ENCODE measurements at places on chromosomes 4 and X.

GRCh38 chrX:40031911-40032310, 65.8 kb downstream of the BCOR start:
- DNase-seq = no peak

GRCh38 chr4:81960961-81961360, 412.8 kb downstream of the HNRNPD start:
- DNase-seq = no peak

DNA sequence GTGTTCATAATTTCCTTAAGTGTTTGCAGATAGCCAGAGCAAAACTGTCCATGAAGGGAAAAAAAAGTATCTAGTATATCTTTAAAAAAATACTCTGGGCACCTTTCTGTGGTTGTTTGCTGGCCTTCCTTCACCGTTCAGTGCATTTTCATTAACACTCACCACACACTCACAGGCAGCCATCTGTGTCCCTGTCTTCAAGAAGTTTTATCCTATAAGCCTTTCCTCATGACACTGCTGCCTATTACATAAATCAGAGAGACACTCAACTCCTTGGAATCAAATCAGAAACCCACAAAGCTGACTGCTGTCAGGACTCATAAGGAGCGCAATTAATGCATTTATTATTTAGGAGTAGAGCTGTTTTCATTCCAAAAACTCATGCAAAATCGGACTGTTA, 1720.2 kb downstream of the PCDH7 start:
- DNase-seq = no peak

DNA sequence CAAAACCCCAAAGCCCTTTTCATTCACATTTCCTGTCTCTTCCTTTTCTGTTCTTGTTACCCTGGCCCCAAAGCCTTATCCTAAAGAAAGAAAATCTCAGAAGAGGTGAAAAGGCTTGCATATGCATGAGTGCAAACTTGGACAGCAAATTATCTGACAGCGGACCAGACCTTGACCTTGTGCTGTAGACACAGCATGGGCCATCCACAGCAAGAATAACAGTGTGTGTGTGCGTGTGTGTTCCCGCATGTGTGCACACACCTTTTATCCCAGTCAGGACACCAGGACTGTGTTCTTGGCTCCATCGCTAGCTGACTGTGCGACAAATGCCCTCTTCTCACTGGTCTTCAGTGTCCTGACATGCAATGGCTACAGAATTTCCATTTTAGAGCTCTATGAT, 35.3 kb downstream of the ZBTB49 start:
- DNase-seq = no peak

DNA sequence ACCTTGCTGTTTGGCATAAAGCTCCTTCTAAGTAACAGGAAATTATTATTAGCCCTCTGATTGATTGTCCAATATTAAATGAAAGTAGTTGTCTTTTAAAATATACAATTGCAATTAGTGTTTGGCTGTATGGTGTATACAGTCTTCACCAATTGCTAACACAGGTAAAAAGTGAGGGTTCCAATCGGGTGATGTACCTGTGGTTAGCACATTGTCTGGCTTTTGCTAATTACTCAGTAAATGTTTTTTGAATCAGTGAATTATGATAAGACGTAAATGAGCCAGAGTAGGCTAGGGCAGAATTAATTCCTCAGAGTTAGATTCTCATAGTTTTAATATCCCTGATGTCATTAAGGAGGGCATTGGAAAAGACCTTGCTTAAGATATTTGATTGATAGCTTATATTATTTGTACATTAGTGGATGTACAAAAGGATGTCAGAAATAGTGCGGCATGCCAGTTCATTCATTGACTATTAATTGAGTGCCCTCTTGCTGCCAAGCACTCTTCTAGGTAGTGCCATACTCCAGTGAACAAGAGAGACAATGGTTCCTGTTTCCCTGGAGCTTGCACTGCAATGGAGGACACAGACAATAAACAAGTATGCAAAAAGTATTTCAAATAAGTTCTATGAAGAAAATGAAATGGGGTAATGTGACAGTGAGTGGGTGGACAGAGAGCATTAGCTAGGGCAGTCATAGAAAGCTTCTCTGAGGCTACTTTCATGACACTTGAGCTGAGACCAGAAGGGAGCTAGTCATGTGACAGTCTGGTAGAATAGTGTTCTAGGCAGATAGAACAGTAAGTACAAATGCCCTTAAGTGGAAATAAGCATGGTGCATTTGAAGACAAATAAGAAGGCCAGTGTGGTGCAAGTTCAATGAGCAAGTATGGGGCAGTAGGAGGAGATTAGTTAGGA, 205.9 kb upstream of the CASK start:
- no peak for DNase-seq

GRCh38 chrX:119981286-119982070, 37.9 kb upstream of the NKAP start:
- no peak for DNase-seq

DNA sequence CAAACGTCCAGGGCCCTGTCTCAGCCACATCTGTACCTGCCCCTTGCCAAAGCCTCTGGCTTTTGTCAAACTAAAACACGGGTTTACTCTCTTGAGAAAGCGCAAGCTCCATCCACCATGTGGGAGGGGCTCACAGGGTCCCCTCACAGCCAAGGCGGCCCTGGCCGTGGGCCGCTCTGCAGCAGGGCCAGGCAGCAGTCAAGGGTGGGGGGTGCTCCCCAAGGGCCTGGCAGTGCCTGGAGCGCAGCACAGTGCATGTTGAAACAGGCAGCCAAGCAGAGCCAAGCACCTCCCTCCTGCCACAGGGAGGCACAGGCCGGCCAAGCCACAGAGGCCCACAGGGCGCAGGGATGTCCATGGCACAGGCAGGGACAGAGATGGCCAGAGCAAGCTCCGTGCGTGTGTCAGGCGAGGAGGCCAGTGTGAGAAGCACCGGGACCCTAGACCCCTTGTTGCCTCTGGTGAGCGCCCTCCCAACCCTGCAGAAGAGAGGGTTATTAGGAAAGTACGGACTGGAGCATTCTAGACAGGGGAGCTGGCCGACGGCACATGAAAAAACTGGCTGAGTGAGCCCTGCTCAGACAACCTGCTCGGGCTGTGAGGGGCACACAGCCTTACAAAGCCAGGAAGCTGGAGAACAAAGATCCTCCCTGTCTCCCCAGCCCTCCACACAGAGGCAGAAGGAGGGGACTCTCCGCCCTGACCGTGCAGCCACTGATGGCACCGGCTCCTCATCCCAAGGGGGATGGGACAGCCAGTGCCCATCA, 39.0 kb downstream of the FAM53A start:
- no peak for DNase-seq

GRCh38 chrX:21738210-21738949, 19.5 kb downstream of the SMPX start:
- DNase-seq = no peak

GRCh38 chr4:88775529-88775928, 77.9 kb upstream of the NAP1L5 start:
- no peak for DNase-seq

DNA sequence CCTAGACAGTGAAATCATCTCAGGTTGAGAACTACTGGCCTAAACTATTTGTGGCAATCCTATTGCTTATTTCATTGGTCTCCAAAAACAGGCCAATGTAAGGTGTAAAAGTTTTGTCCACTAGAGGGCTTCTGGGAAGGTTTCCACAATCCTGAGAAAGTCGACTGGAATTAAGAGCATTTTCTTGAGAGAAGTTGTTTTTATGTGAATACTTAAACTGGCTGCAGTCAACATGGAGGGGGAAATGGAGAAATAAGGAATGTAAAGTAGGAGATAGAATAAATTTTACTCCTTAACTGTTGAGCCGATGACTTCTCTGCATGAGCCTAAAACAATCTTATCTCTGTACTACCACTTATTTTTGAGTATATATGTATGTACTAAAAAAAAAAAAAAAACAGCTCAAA, 11.0 kb upstream of the EIF4E start:
- no peak for DNase-seq

DNA sequence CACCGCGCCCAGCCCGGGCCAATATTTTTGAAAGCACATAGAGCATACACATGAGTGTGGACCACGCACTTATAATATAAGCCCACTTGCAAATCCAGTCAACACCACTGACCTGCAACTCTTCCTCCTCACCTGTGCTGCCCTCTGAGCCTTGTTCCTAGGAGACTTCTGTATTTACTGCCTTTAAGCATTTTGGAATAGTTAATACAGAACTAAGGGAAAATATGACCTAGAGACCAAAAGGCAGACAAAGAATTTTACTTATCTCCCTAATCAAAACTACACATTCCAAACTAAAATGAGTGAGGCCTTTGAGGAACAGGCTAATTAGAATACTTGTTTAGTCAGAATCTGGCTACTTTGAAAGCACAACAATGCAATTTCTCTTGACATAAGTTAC, 89.1 kb downstream of the RELL1 start:
- DNase-seq = no peak

DNA sequence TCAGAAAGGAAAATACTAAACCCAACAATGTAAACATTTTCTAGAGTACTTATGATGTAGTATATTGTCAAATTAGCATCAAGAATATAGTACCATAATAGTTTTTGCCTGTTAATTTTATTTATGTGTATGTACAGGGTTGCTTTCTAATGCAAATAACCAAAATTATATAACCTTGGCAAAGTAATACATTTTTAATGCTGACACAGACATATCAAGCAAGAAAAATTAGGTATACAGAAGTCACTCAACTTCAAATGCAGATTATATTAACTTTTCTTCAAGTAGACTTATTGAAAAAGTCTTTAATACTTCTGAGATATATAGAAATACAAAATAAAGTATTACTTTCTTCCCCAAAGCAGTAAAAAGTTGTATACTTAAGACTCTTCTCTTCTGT, 44.3 kb downstream of the MAPK10 start:
- DNase-seq = no peak

GRCh38 chr4:150242820-150243458, 164.7 kb downstream of the DCLK2 start:
- no peak for DNase-seq

DNA sequence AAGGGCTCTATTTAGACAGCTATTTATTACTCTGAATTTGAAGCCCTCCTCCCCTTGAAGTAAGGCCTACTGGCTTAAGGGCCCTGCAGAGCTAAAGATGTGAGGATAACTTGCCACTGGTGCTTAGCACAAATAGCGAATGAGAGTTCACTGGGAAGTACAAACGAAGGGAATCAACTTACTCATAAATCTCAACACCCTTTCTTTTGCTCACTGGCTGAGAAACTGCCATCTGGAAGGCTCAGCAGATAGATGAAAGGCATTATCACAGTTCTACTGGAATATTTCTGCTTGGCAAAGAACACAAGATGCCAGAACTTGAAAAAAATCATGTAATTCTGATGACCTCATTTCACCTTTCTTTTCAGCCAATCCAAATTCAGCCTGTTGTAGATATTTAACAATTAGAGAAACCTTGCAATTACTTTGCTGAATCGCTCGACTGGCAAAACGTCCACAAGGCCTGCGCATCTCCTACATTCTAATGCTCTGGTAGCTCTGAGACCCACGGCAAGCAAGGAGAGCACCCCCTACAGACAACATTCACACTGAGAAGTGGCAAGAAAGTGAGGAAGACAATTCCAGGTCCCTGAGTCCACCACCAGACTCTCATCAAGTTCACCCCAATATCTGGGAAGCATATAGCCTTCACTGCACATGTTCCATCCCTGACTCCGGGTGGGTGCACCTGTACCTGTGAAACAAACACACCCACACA, 27.5 kb downstream of the TSPAN5 start:
- no peak for DNase-seq

DNA sequence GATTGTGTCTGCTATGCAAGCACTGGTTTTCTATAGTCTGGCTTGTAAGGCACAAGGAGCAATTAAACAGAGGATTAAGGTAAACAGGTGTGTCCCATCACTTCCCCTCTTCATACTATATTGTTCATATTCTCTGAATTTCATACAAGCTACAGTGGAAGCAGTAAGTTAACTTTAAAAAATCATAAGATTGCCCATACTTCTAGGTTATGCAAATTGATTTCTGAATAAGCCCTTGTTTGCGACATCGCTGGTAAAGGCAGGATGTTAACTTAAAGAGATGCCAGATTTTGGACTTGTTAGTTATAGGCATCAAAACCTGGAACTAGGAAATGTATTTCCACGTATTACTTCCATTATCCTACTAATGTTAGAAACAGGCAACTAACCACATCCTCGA, 1.0 kb upstream of the TMEM131L start:
- no peak for DNase-seq

DNA sequence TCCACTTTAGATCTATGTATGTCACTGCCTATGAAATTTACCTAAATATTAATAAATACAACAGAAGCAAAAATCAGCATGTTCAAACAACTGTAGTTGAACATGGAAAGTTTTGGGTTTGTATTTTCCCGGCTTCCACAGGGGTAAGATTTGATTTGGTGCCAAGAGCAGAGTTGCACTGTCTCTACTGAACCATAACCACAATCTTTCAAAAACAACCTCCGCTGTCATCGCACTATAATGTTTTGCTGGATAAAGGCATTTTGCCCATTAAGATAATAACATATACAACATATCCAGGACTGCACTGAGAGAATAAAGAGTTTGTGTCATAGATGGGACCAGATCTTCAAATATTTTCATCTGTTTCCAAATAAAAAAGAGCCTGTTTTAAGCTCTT, 94.9 kb downstream of the TENM3 start:
- DNase-seq = no peak

DNA sequence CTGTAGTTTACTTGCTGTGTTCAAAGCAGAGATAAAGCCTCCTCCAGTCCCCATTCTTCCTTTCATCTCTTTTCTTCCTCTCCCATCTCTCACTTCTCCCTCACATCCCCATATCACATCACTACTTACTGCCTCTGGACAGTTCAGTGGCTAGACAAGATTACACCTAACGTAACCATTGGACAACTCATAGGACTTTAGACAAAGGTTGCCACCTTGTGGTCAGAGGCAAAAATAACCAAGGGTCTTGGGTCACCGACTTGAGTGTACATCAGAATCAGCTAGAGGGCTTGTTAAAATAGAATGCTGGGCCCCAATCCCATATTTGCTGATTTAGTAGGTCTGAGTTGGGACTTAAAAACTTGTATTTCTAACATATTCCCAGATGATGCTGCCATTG, 109.3 kb upstream of the DGKK start:
- DNase-seq = no peak

DNA sequence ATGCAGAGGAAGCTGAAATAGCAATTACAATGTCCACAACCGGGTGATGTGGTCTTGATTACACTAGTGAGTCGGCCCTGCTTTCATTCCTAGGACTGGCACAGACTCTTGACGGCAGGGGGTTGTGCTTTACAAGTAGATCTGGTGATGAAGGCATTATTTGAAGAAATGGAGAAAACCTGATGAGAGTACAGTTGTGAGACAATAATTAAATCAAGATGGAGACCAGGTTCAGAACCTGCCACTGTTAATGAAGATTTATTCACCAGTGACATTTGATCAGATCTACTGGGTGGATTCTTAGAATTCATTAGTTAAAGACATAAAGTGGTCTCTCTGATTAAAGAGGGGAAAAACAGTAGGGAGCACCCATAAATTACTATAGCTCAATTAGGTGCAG, 747.2 kb downstream of the STPG2 start:
- no peak for DNase-seq

DNA sequence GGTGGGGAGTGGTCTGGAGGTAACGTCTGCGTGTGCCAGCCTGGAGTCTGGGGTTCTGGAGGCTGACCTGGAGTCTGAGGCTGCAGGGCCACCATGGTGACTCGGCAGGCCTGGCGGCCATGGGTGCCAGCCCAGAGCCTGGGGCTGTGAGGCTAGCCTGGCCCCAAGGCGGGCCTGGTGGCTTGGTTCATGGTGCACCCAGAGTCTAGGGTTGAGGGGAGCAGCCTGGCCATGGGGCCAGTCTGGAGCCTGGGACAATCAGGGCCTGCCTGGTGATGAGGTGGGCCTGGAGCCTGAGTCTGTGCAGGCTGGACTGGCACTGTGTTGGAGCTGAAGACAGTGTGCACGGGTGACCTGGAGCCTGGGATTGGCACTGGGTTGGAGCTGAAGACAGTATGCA, 64.9 kb downstream of the CXorf49B start:
- DNase-seq = no peak

Data from aorta (tissue), 5 donors.